ENCODE measurements at places on chromosomes 2 and 18.
A peak's percentile ranks its signal among the peaks of the same experiment; 100 is the strongest.

- no peak for DNase-seq
Observed at GRCh38 chr18:54094474-54094873, 130.0 kb downstream of the MBD2 start.

GRCh38 chr2:223283329-223283728 is 231.3 kb downstream of the KCNE4 start:
- no peak for DNase-seq

DNA sequence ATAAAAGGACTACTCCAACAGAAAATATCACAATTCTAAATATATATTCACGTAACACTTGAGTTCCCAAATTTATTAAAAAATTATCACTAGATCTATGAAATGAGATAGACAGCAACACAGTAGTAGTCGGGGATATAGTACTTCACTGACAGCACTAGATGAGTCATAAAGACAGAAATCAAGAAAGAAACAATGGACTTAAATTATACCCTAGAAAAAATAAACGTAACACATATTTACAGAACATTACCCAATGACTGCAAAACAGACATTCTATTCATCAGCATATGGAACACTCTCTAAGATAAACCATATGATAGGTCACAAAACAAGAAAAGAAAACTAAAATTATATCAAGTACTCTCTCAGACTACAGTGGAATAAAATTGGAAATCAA is 429.4 kb downstream of the MBD2 start:
- DNase-seq = no peak

DNA sequence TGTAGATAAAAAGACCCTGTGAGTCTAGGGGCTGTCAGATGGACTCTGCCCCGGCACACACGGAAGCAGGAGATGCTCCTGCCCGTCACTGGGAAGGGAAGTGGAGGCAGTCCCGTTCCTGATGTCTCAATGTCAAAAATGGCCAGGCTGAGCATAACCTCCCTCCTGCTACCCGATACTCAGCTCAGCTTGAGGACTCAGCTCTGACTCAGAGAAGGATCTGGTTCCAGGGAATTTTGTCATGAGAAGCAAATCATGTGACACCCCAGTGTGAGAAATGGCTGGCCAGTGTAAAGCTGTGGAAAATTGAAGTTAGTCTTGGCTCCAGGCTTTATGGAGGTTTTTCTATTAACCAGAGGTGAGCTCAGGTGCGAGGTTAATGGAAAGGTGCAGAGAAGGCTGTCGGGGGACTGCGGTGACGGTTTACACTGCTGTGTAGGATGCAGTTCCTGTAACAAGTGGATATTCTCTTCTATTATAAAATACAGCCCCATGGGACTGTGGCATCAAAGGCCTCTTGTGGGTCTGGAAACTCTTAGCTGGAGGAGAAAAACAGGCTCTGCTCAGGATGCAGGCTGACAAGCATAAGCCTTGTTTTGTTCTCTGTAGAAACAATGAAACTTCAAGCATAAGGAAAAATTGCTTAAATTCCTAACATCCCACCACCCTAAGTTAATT is 24.7 kb upstream of the AGAP1 start:
- no peak for DNase-seq

GRCh38 chr2:120779781-120780283 is 44.2 kb downstream of the GLI2 start:
- DNase-seq = no peak

- no peak for DNase-seq
Observed at GRCh38 chr2:133362061-133362476, 206.2 kb downstream of the NCKAP5 start.

GRCh38 chr2:172454404-172455120 is 27.2 kb downstream of the ITGA6 start:
- DNase-seq = no peak

DNA sequence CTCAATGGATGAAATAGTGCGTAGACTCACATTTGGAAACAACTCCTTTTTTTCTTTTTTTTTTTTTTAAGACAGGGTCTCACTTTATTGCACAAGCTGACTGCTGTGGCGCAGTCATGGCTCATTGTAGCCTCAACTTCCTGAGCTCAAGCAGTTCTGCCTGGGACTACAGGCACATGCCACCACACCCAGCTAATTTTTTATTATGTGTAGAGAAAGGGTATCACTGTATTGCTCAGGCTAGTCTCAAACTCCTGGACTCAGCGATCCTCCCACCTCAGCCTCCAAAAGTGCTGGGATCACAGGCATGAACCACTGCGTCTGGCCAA is 17.4 kb downstream of the HAT1 start:
- no peak for DNase-seq

DNA sequence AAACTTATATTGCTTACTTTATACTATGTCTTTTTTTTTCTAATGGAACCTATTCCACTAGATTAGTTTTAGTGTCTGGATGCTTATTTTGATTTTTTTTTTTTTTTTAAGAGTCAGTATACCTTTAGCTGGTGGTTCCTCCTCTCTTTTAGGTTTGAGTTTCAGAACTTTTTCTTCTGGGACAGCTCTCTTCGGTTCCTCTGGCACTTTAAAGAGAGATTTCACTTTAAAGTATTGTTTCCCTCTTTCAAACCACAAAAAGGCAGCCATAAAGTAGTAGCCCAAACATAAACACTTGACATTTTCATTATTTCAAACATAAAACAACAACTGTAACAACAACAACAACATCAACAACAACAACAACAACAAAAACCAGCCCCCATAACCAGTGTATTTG is 123.3 kb downstream of the TTN start:
- no peak for DNase-seq

DNA sequence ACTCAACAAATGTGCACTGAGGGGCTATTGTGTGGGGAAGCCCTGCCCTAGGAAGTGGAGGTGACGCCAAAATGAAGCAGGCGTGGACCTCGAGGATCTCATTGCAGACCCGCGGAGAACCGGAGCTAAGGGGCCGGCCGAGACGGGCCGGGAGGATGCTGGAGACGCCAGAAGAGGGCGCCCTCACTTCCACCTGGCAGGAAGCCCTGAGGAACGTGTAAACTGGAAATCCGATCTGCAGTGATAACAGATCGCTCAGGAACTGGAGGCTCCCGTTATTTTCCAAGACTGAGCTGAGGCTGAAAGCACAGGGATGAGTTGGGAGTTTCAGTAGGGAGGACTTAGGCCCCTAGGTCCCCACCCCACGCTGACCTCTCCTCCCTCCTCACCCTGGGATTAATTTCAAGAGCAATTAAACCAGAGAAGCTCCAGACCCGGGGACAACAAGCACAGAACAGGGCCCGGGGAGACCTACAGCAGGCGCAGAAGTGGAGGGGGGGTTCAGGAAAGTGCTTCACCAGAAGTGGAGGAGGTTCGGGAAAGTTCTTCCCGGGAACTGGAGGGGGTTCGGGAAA is 7.7 kb upstream of the COL6A3 start:
- DNase-seq = peak; percentile 56

- no peak for DNase-seq
Observed at GRCh38 chr18:2982022-2982421, 30.9 kb downstream of the LPIN2 start.

- no peak for DNase-seq
Observed at GRCh38 chr2:134248913-134249312, 5.0 kb upstream of the MGAT5 start.

GRCh38 chr2:164351536-164351935 is 269.7 kb downstream of the GRB14 start:
- no peak for DNase-seq

DNA sequence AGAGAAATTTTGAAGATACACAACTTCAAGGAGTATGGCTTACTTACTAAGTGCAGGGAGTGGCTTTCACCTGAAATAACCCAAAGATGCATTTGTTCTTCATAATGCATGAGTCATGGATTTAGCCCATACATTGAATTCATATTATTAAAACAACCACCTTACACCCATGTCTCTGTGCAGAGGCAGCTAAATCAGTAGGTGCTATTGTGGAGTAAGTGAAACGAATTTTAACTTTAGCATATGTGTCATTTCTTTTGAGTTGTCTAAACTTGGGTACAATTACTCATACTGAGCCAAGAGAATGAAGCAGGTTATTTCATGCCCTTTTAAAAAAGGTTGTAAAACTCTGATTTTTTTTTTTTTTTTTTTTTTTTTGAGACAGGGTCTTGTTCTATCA is 11.0 kb upstream of the ANKRD29 start:
- DNase-seq = no peak

DNA sequence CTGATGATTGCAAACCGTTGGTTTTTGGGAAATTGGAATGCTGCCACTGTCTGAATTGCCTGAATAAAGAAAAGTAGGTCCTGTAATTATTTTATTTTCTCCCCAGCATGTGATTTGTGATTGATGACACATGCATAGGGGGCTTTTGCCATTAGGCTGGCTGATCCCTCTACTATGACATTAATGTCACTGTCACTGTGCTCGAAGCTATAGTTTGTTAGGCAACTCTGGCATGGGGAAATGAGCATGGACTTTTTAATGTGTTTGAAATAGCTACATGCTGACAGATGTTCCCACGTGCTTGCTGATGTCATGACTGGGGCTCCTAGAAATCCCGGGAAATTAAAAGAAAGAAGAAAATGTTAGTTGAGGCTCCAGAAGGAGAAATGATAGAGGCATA is 99.1 kb downstream of the HRH4 start:
- DNase-seq = no peak

DNA sequence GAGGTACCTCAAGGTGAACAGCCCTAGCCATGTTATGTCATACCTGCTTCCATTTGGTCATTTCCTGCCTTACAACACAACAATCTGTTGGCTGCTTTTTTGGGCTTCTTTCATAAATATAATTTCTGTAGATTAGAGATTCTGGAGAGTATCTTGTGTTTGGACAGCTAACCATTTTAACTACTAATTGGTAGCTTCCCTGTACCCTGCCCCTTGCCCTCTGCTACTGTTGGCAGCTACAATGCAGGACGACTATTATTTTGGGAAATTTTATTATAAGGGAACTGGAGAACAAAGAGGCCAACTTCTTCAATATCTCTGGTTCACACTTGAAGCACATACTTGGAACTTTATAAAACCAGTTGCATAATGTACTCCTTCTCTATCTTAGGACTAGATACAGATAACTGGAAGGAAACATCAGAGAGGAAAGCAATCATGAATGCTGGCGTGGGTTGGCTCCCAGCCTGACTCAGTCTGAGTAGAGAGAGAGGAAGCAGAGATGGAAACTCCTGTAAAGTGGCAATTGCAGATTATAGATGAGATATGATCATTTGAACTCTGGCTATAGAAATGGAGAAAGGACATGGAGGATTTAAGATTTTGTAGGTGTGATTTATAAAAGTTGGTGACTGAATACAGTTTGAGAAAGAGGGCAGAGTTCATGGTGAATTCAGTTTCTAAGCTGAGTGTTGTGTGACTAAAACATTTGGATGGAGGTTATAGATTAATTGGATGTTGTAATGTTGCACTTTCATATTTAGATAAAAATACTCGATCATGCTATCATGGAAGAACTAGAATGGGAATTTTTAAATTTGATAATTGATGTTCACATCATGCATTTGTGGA is 74.5 kb downstream of the MDH1 start:
- no peak for DNase-seq

DNA sequence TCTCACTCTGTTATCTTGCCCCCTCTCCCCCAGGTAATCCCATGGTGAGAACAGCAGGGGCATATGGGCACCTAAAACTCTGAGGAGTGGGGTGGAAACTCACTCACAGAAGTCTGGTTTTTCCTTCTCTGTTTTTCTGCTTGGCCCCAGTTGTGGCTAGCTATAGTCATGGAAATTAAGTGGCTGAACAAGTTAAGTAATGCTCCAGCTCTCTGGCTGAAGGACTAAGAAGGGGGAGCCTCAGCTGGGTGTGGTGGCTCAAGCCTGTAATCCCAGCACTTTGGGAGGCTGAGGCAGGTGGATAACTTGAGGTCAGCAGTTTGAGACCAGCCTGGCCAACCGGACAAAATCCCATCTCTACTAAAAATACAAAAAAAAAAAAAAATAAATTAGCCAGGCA is 261.0 kb downstream of the TPGS2 start:
- DNase-seq = no peak

- no peak for DNase-seq
Observed at GRCh38 chr2:30899516-30900054, 92.3 kb upstream of the CAPN13 start.

DNA sequence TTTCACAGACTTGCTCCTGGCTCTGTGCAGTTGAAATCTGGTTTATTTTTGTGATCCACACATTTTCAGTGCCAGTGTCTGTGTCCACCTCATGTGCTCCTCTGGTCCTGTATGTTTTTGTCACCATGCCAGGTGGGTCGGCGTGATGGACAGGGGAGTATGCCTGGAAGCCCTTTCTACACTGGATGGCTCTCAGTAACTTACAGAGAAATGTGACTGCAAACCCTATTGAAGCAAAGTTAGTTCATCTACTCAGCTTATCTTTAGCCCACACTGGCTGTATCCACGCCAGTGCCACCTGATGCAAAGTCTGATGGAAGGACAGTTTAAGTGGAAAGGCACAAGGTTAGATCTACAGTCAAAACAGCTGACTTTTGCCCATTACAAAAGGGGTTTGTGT is 4.3 kb downstream of the IMPA2 start:
- DNase-seq = no peak

- DNase-seq = peak; percentile 70
Observed at GRCh38 chr2:42974721-42975717, 182.6 kb upstream of the HAAO start.

GRCh38 chr18:58032233-58032632 is 11.8 kb upstream of the NEDD4L start:
- no peak for DNase-seq

DNA sequence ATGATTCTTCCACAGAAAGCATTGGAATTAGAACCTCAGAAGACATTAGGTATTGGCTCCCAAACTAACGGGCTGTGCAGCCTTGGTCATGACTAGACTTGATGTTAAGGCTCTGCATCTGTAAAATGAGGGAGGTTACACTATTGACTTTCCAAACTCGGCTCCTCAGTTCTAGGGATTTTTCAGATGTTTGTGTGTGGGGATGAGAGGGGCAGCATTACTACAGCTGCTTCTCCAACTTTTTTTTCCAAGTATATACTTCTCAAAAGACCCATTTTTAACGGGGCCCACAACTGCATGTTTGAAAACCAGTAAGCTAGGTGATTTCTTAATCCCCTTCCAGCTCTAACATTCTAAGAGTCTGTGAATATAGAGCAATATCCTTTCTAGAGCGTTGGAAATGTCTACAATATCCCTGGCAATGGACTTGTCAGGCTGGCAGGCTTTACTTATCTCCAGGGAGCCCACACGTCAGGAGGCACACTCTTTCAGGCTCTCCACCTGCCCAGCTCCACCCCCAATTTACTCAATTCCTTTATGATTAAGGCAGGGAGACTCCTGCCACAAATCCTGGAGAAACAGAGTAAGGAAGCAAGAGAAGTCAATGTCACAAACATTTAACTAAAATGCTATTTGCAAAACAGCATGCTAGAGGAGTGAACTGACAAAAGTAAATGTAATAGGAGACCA is 844 bp upstream of the MPV17 start:
- DNase-seq = no peak

- no peak for DNase-seq
Observed at GRCh38 chr2:188727846-188728245, 246.3 kb upstream of the COL3A1 start.

- DNase-seq = no peak
Observed at GRCh38 chr2:122273785-122274419, 518.5 kb downstream of the TSN start.

DNA sequence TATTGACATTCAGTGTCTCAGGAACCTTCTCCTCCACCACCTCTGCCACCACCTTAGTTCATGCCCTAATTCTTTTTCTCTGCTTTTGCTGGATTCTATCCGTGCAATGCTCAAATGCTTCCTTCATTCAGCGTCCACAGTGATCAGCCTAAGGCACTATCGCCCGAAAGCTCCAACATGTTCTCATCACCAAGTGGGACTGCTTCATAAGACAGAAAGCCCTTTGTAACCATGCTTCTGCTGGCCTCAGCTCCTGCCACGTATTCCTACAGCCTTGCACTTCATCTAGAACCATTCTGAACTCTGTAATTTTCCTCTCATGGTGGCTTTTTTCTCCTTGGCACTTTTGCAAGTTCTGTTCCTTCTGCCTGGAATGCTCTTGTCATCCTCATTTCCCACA is 222.9 kb downstream of the HNMT start:
- no peak for DNase-seq

Data from CD8-positive, alpha-beta T cell (primary cell).